ENCODE measurements at places on chromosomes 5 and 9.

DNA sequence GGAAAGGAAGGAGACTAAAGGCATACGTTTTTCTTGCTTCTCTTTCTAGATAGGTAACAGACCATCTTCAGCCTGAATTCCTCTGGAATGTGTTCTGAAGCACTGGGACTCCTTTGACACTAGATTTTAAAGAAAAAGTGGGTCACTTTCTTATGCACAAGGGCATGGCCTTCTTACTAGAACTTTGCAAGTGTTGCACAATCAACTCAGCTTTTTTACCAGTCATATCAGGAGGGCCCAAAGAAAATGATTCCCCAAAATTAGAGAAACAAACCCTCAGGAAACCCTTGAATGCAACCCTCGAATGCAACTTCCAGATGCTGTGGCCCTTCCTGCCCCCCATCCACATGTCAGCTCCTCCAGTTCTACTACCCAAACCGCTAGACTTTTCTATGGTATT lies 93.9 kb downstream of the YTHDC2 start:
- no peak for DNase-seq

GRCh38 chr9:99026271-99026955 lies 78.5 kb upstream of the TGFBR1 start:
- no peak for DNase-seq

GRCh38 chr5:100838048-100838473 lies 65.0 kb downstream of the ST8SIA4 start:
- no peak for DNase-seq

DNA sequence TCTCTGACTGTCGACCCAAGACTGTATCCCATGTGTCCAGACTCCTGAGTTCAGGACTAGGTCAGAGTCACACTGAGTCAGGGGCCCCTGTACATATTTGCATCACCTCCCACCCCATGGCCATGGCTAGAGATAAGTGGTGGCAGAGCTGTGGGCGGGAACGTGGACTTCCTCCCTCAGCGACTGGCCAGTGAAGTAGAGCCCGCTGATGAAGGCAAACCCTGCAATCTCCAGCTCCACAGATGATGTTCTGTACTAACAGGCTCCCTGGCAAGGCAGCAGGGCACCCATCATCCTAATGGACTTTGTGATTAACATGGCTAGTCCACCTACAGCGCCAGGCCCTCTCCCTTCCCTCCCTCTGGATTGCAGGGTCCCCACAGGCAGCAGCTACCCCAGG lies 110.5 kb upstream of the LRRTM2 start:
- no peak for DNase-seq

DNA sequence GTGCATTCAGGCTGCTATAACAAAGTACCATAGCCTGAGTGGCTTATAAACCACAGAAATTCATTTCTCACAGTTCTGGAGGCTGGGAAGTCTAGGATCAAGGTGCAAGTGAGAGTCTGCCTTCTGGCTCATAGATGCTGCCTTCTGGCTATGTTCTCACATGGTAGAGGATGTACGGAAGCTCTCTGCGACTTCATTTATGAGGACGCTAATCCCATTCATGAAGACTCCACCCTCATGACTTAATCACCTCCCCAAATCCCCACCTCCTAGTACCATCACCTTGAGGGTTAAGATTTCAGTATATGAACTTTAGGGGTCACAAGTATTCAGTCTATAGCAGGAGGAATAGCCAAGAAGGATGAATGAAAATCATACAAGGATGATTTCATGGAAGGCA lies 37.3 kb upstream of the KCNIP1 start:
- no peak for DNase-seq

- no peak for DNase-seq
Measured at GRCh38 chr5:137442660-137443059, 56.5 kb downstream of the SPOCK1 start.

Measured in AG10803 (cell line).